ENCODE measurements at places on chromosomes 4 and X.

DNA sequence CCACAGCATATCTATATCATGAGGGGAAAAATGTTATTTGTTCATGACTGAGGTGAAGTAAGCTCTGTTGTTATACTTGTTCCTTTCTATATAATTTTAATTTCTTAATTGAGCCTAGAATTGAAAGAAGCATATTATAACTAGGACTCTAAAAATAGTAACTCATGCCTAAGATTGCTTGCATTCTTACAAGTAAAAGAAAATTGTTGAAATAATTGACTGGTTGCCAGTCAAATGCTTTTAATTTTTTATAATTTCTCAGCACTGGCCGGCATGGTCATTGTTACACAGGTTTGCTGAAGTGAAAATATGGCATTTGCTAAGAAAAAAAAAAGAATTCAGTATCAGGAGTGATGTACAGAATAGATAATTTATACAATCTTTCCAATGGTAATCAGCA, 104.8 kb downstream of the GASK1B start:
- H3K27me3 ChIP-seq, result no peaks in the 10 kb centered on the region
- H3K36me3 ChIP-seq, result no peaks in the 10 kb centered on the region
- no peaks in the 10 kb centered on the region for H3K4me1 ChIP-seq
- no peak overlapping the region for H3K4me3 ChIP-seq

- H3K4me1 ChIP-seq, result no peaks in the 10 kb centered on the region
- no peak overlapping the region for H3K27ac ChIP-seq
- no peaks in the 10 kb centered on the region for H3K36me3 ChIP-seq
- no peak overlapping the region for H3K4me3 ChIP-seq
Measured at GRCh38 chrX:31679861-31680260, 608.0 kb upstream of the FTHL17 start.

- no peaks in the 10 kb centered on the region for H3K27me3 ChIP-seq
- H3K27ac ChIP-seq, result no peak overlapping the region
- H3K4me3 ChIP-seq, result no peak overlapping the region
Measured at GRCh38 chr4:81052119-81053068, 21.9 kb downstream of the BMP3 start.

DNA sequence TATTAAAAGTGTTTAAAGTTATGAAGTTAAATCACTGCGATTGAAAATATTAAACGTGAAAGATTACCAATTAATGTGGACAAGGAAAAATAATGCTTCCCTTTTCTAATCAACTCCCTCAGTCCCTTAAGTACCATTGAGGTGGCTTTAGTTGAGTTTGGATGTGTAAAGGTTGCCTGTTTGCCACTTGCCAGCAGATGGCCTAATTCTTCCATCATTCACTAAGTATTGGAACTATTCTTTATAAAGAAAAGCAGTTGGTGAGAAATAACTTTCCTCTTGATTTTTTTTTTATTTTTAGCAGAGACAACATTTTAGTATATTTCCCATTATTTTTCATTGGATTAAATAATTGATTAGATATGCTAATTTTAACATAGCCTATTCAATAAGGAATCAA, 295.9 kb upstream of the TACR3 start:
- H3K27me3 ChIP-seq, result no peaks in the 10 kb centered on the region
- no peaks in the 10 kb centered on the region for H3K36me3 ChIP-seq
- no peak for DNase-seq
- H3K4me1 ChIP-seq, result peaks cover 15% of the 10 kb centered on the region

DNA sequence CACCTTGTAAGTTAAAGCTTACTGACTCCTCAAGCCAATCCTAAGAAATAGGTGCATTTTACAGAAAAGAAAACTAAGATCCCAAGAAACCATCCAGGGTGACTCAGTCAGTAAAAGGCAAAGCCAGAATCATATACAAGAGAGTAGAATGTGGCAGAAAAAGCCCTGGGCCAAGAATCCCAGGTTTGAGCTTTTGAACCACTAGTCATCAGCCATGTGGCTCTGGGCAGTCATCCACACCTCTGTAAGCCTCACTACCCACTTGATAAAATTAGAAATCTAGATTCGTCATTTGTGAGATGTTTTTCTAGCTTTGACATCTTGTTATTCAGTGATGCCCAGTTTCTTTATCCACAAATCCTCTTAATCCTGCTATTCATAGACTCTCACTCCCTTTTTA, 122.2 kb upstream of the PDE5A start:
- no peaks in the 10 kb centered on the region for H3K27me3 ChIP-seq
- H3K4me3 ChIP-seq, result no peak overlapping the region

DNA sequence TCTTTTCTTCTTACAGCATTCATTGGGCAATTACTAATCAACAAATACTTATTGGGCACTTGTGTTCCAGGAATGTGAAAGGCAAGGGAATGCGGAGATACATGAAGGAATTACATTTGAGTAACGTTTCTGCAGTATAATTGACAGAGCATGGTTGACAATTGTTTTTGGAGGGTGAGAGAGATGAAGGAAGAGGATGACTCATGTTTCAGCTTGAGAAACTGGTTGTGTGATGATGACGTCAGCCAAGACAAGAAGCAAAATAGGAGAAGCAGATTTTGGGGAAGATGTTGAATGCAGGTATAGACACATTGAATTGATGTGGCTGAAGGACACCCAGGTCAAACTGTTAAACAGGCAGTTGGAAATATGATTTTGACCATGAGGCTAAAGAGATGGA, 8.0 kb upstream of the CPEB2 start:
- H3K4me3 ChIP-seq, result no peak overlapping the region
- H3K27me3 ChIP-seq, result peaks cover 3% of the 10 kb centered on the region
- H3K36me3 ChIP-seq, result peaks cover 8% of the 10 kb centered on the region
- H3K27ac ChIP-seq, result no peak overlapping the region
- peaks cover 2% of the 10 kb centered on the region for H3K4me1 ChIP-seq
- DNase-seq, result no peak

- DNase-seq, result no peak
- no peaks in the 10 kb centered on the region for H3K4me1 ChIP-seq
- peaks cover 11% of the 10 kb centered on the region for H3K36me3 ChIP-seq
Measured at GRCh38 chr4:40409835-40410234, 74.7 kb downstream of the CHRNA9 start.

DNA sequence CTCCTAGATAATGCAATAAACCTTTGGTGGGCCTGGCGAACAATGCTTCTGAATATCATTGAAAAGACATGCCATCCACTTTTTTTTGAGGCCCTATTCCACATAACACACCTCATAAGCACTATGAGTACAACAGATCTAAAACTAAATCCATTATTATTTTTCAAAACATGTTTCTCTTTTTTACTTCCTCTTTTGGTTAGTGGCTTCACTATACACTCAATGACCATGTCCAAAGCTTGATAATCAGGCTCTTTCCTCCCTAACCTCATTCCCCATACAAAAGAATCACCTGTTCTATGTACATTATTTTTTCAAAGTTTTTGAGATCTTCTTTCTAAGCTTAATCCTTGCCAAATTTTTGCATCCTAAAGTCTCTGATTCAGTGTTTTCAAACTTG, 20.4 kb upstream of the NPY2R start:
- H3K36me3 ChIP-seq, result no peaks in the 10 kb centered on the region
- H3K27ac ChIP-seq, result no peak overlapping the region
